Epithelial cell of prostate (primary cell): ENCODE measurements at places on chromosomes 16 and 17.

DNA sequence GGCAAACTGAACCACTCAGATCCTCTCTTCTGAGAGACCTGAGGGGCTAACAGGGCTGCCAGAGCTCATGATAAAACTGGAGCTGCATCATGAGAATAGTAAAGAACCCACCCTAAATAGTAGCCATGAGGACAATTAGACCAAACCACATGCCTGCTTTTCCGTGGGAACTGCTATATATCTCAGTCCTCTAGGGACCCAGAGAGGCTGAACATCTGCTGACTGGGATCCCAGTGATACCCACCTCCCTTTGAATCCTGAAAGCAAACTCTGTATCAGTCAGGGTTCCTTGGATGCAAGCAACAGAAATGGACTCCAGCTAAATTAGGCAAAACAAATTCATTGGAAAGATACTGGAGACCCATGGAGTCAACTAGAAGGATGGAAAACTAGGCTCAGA is 6.5 kb downstream of the MT1X start:
- DNase-seq, result no peak

DNA sequence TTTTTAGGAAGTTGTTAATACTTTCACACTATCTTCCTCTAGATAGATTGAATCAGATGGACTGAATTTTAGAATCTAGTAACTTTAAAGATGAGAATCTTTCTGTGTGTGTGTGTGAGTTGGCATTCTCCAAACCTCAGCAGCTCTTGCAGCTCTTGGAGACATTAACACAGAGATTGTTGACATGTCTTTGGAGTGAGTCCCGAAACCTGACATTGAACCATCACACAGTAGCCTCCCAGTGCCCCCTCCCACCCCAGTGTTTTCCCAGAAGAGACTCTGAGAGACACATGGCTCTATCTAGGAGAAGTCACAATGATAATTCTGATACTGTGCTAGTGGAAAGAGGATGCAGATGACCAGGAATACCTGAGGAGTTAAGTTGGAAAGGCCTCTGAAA is 103.9 kb downstream of the CNTNAP4 start:
- DNase-seq, result no peak

DNA sequence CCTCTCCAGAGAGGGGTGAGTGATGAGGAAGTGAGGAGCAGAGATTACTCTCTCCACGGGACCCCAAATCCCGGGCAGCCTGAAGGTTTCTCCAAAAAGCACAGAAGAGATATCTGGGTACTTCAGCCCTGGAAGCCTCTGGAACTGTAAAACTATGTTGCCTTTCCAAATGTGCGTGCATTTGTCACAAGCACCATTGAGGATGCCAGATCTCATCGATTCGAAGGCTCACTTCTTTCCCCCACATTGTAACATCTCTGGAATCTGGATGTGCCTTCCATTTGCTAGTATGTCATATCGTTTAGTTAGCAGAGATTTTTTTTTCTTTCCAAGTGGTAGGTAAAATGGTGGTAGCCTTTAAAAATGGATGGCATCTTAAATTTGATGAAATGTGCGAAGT is 45.8 kb downstream of the ABCC12 start:
- no peak for DNase-seq

GRCh38 chr16:15677447-15677846 is 27.4 kb downstream of the NDE1 start:
- DNase-seq, result no peak

DNA sequence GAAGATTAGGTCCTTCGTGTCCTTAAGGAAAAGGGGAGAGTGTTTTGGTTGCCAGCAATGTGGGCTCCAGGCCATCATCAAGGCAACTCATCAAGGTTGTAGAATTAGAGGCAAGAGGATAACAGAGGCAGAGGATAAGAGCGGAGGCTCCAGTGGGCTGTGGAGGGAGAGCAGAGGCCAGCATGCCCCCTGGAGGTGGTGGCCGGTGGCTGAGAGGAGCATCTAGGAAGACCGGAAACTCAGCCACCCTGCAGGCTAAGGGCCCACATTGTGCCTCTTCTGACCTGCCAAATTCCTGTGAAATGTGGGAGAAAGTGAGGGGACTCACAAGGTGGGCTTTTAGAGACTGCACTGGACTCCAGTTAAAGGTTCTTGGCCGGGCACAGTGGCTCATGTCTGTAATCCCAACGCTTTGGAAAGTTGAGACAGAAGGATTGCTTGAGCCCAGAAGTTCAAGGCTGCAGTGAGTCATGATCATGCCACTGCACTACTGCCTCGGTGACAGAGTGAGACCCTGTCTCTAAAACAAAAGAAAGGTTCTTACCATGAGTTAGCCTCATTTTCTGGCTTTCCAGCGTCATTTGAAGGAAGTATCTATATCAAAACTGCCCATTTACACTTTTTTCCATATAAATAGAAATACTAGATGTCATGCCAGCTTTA is 62.7 kb upstream of the ADORA2B start:
- no peak for DNase-seq

- no peak for DNase-seq
These were observed 10.2 kb downstream of the RAB11FIP4 start for GRCh38 chr17:31401456-31402254.

- DNase-seq, result no peak
These were observed 93.1 kb downstream of the XYLT1 start for GRCh38 chr16:17377360-17378324.

DNA sequence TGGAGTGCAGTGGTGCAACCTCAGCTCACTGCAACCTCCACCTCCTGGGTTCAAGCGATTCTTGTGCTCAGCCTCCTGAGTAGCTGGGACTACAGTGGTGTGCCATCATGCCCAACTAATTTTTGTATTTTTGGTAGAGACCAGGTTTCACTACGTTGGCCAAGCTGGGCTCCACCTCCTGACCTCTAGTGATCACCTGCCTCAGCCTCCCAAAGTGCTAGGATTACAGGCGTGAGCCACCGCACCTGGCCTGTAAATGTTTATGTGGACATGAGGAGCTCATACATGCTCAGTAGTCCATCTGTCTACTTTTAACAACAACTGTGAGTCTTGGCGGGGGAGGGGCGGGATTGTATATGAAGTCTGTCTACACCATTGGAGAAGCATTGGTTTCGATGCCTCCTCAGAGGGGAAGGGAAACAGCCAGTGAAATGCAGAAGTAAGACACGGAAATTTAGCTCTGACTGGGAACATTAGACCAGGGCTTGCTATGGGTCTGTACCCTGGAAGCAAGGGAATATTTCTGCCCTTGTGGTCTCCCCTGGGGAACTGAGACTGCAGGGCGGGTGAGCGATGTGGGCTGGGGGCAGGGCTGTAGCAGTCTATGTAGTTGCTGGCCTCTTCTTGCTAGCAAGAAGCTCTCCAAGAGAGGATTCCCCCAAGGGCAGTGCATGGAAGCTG is 9.3 kb downstream of the NUBP1 start:
- no peak for DNase-seq

- DNase-seq, result peak; percentile 55
These were observed 39.3 kb downstream of the TADA2A start for GRCh38 chr17:37446027-37446426.

DNA sequence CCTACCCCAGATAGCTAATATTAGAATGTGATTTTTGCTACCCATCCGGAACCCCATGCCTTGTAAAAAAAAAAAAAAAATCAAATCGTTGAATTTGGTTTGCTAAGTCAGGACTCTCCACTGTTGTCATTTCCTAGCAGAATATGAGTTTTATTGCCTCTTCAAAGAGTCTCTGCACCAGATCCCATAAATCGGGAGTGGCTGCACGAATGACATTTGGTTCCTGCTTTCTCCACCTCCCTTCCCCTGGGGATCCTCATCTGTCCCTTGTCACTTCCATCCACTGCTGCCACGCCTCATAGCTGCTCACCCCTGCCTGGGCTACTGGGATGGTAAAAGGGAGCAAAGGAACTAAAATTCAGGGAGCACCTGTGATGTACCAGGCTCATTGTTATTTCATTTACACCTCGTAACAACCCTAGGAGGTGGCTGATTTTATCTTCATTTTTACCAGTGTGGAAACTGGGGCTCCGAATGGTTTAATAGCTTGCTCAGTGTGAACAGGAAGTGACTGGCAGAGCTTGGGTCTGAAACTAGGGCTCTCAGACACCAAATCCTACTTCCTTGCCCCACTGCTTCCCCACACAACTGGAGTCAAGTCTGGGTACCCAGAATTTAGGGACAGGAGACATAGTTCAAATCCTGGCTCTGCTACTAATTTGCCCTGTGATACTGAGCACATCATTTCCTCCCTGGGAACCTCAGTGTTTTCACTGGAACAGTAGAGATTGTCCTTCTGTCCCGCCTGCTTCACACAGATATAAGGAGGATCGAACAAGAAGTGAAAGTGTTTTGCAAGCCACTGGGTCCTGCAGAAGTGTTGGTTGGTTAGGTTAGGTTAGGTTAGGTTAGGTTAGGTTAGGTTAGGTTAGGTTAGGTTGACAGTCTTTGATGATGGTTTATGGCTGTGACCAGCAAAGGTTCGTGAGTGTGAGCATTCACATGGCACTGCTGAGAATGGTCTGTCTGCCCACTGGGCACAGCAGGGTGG is 585 bp upstream of the KRT36 start:
- DNase-seq, result no peak
